ENCODE measurements at places on chromosomes 6 and 20.

DNA sequence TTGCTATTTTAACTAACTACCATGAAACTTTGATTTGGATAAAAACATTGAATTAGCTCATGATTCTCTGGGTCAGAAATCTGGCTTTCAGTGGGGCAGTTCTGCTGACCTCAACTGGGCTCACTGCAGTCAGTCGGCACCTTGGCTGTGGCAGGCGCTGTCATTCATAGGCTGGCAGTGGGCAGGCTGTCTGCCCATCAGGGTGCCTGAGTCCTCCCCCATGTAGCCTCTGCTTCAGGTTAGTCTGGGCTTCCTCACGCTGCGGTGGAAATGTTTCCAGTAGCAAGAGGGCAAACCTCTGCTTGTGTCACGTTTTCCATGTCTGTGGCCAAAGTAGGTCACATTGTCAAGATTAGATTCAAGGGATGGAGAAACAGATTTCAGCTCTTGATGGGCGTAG is 251.0 kb upstream of the TCF21 start:
- DNase-seq = no peak

DNA sequence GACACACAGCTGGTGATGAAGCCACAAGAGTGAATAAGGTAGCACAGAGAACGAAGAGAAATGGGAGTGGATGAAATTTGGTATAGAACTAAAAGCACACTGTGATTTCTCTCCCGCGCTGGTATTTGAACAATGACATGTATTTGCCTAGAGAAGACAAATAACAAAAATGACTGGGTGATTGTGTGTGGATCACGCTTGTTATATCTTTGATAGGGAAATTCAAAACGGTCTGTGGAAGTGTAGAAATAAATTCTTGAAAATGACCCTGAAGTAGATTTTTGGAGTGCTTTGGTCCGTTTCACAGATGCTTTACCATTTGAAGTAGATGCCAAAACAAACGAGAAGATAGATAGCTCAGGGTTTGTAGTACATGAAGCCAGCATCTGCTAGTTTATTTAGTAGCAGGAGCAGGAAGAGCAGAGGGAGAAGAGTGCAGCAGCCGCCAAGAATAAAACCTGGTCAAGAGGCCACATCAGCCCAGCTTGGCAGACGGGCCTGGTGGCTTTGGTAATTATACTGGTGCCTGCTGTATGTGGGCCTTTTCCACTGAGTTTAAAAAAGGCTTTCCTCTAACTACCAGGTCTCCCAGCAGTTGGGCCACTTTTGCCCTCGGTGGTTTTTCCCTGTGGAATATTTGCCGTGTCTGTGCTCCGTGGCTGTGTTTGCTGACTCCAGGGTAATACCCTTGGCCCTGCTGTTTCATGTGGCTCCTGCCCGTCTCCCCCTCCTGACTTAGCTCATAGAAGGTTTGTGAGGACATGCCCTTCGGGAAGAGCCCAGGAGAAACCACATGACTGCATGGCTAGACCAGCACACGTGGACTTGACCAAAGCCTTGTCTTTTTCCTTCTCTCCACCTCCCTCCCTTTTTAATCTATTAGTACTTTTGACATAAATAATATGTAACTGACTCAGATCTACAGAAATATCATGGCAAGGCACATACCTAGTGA is 294.0 kb downstream of the SOX4 start:
- DNase-seq = peak; percentile 46

- peak; percentile 90 for DNase-seq
Measured at GRCh38 chr6:141169419-141169818, 963.3 kb upstream of the GJE1 start.

GRCh38 chr20:47330933-47331708 is 25.4 kb downstream of the ZMYND8 start:
- peak; percentile 92 for DNase-seq

- DNase-seq = peak; percentile 20
Measured at GRCh38 chr20:9613871-9614270, 99.5 kb downstream of the LAMP5 start.

GRCh38 chr20:62122654-62123449 is 577 bp downstream of the LSM14B start:
- peak; percentile 54 for DNase-seq

GRCh38 chr6:43035495-43036194 is 14.2 kb downstream of the RRP36 start:
- no peak for DNase-seq

GRCh38 chr6:118468682-118469465 is 79.2 kb upstream of the PLN start:
- DNase-seq = peak; percentile 7

- DNase-seq = no peak
Measured at GRCh38 chr6:117919775-117920729, 13.0 kb downstream of the SLC35F1 start.

DNA sequence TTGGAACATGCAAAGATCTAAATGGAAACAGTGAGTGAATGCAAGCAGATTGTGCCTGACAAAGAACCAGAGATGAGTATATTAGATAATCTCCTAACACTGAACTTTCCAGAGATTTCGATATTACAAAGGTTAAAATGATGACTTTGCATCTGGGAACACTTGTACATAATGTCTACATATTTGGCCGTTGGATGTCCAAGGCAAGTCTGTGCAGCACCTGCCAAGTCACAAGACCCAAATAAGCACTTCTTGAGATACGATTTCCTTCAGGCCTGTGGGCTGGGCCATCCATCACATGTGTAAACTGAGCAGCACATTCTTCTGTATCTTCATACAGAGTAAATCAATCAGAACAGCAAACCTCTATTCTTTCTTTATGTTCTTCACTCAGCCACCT is 32.5 kb upstream of the SMLR1 start:
- no peak for DNase-seq

DNA sequence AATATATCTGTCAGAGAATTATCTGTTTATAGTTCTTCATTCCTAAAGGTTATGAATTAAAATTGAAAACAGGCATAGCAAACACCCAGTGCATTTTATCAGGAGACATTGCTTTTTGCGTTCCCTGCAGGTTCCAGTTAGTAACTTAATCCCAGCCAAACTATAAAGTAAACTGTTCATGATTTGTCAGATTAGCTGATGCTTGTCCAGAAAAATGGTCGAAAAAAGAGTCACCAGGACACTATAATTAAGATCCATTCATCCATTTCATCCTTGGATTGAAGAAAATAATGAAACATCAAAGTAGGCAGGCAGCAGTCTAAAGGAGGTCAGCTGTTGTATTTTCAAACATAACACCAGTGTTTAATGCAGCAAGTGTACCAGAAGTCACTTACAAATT is 75.9 kb downstream of the EPHA7 start:
- DNase-seq = no peak

GRCh38 chr20:1815502-1816085 is 79.6 kb upstream of the SIRPA start:
- no peak for DNase-seq

GRCh38 chr6:152698692-152699091 is 995 bp downstream of the MYCT1 start:
- DNase-seq = no peak

GRCh38 chr20:37981568-37981967 is 51.7 kb downstream of the TTI1 start:
- no peak for DNase-seq

DNA sequence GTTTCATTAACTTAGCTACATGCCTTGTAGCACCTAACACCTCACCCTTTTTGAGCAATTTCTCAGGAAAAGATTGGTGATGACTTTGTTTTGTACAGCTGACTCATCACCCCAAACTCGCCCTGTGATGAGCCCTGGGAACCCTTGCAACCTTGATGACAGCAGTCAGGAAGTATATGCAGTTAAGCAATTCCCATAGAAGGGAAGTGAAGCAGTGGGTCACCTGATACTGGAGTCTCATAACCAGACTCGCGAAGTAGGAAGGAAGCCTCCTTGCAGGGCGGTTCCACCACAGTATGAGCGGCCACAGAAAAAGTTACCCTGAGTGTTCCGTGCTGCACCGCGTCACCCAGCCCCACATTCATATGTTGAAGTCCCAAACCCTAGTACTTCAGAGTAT is 82.0 kb upstream of the EDN1 start:
- peak; percentile 55 for DNase-seq

DNA sequence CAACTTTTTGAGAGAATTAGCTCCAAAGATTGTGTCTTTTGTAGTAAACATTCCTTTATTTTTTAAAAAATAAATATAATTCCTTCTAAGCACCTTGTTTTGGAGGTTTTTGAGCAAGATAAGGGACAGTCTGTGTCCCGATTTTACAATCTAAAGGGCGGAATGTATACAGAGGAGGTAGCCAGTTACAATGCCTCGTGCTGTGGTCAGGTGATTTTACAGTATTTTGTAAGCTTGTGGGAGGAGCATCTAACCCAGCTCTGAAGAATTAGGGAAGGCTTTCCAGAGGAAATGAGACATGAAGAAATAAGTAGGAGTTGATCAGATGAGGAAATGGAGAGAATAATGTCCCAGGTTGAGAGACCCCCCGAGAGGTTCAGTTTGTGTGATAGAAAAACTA is 1.3 kb downstream of the HINT3 start:
- peak; percentile 43 for DNase-seq

GRCh38 chr6:105509506-105510331 is 106.8 kb upstream of the PREP start:
- peak; percentile 37 for DNase-seq

- peak; percentile 40 for DNase-seq
Measured at GRCh38 chr6:41427642-41428335, 92.4 kb downstream of the NCR2 start.

DNA sequence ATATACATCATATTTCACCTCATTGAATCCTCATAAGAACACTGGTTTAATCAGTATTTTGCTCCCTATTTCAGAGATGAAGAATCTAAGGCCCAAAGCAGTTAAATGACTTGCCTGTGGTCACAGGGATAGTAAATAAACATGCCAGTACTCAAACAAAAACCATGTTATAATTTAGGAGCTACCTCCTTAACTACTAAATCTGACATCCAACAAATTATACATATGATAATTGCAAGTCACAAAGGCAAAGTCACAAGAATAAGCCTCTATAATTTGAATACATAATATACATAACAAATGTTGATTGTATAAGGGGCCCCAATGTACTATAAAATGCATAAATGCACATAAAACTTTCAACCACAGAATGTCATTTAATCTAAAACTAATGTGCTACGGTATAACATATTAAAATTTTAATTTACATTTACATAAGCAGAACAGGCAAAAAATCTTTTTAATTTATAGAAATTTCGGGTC is 157.4 kb upstream of the SLC22A16 start:
- no peak for DNase-seq

DNA sequence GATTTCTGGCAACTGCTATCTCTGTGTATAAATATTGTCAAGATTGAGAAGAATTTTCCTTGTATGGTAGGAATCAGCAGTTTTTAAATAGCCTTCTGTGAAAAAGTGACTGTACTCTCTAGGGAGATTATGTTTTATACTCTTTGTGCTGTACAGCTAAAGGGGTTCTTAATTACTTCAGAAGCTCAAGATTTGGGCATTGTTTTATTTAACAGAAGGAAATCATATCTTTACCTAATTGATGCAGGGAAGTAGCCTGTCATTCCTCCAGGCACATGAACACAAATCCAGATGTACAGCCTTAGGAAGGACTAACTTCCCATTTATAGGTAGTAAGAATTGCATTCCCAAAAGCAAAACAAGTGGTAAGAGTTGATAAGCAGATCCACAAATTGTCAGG is 1.3 kb downstream of the CALHM5 start:
- DNase-seq = no peak

GRCh38 chr6:89585154-89585553 is 53.4 kb downstream of the LYRM2 start:
- peak; percentile 7 for DNase-seq

DNA sequence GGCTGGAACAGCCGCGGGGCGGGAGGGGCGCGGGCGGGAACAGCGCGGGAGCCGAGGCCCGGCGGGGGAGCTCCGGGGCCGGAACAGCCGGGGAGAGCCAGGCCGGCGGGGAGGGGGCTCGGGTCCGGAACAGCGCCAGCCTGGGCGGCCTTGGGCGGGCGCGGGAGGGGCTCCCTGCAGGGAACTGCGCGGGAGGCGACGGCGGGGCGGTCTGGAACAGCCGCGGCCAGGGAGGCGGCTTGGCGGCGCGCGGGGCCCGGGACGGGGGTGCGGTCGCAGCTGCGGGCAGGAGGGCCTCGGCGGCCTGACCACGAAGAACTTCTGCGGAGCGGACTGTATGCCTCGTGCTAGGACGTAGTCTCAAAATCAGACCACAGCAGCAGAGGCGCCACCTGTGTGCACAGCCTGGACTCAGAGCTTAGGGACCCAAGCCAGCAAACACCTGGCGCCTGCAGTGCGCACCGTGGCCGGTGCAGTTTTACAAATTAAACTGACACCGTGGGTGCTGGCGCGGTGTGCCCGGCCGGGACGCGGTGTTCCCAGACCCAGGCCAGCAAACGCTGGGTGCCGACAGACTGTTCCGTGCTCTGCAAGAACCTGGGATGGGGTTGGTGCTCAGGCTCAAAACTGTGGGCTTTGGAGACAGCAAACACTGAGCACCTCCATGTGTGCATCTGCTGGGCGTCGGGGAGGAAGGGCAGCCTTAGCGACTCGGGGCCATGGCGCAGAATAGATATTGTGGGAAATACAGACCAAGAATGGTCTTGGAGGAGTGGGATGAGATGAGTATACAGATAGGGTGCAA is 572 bp downstream of the ZNF341 start:
- no peak for DNase-seq

DNA sequence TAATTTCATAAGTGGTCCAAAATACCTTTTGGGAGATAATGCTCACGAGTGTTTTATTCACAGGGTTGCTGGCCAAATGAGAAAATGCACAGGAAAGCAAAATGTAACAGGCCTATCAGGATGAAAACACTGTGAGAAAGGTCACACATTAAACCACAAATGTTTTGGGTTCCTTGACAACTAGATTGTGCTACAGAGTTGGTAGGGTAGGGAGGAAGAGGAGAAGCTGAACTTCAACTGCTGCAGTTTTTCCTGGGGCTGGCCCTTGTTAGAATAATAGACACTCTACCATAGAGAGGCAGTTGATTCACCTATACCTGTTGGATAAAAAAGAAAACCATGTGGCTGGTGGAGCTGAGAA is 28.1 kb upstream of the PAQR8 start:
- DNase-seq = no peak

- DNase-seq = peak; percentile 23
Measured at GRCh38 chr6:33144373-33144772, 47.9 kb downstream of the COL11A2 start.

DNA sequence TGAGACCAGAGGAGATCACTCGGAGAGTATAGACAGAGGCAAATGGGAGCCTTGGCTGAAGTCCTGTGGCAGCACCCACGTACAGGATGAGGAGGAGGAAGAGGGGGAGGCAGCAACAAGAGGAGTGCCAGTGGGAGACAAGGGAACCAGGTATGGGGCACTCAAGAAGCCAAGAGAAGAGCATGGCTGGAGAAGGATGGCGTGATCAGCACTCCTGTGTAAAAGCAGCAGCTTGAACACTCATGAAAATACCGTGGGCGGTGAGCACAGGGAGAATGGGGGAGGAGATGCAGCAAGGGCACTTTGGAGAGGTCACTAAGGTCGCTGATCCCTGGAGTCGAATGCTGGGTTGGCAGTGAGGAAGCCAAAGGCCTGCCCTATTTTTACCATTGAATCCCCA is 51.2 kb upstream of the PRND start:
- no peak for DNase-seq
